ENCODE measurements at places on chromosomes 5 and 9.

- DNase-seq, result no peak
- peaks cover 6% of the 10 kb centered on the region for H3K36me3 ChIP-seq
- peak overlapping the region; percentile 99 for H3K4me3 ChIP-seq
- H3K27ac ChIP-seq, result no peak overlapping the region
Observed at GRCh38 chr5:180799194-180799593, 3.4 kb downstream of the MGAT1 start.

GRCh38 chr5:142432961-142433360 lies 108.1 kb upstream of the SPRY4 start:
- DNase-seq, result no peak
- H3K27me3 ChIP-seq, result no peaks in the 10 kb centered on the region
- no peaks in the 10 kb centered on the region for H3K4me1 ChIP-seq
- no peak overlapping the region for H3K27ac ChIP-seq
- no peaks in the 10 kb centered on the region for H3K36me3 ChIP-seq
- H3K4me3 ChIP-seq, result no peak overlapping the region

DNA sequence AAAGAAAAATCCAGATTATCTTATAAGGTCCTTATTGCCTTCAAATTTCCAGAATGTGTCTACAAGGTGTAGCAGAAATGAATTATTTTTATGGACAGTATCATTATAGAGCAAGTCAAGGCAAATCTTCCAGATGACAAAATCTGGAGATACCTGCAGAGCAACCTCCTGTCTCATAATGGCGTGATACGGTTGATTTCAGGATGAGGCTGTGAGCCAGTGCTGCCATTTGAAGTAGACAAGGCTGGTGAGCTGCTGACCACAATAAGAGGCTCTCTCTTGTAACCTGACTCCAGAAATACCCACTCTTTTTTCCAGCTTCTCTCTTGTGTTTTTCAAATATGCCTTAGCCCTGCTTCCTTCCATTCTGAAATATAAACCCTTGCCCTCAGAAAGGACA lies 108.2 kb downstream of the HTR1A start:
- no peaks in the 10 kb centered on the region for H3K27me3 ChIP-seq
- H3K4me3 ChIP-seq, result no peak overlapping the region
- H3K36me3 ChIP-seq, result no peaks in the 10 kb centered on the region
- H3K4me1 ChIP-seq, result no peaks in the 10 kb centered on the region
- no peak overlapping the region for H3K27ac ChIP-seq
- DNase-seq, result no peak

DNA sequence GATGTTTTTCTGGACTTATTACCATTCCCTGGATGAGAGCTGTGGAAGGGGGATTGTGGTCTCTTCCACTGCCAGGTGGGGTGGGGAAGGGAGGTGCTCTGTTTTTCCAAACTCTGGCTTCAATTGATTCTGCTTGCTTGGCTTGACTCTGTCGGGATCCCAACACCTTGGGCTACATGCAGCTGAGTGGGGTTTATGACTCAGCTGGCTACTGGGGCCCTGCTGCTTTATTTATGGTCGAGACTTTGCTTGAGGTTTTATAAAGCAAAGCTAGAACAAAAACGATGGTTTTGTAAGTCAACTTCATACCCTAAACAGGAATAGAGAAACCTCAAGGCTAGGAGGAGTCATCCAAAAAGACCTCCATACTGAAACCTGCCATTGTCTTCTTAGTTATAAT lies 76.3 kb downstream of the AOPEP start:
- no peaks in the 10 kb centered on the region for H3K27me3 ChIP-seq
- H3K36me3 ChIP-seq, result no peaks in the 10 kb centered on the region
- H3K27ac ChIP-seq, result peak overlapping the region; percentile 96
- DNase-seq, result no peak
- peaks cover 97% of the 10 kb centered on the region for H3K4me1 ChIP-seq
- peak overlapping the region; percentile 51 for H3K4me3 ChIP-seq

DNA sequence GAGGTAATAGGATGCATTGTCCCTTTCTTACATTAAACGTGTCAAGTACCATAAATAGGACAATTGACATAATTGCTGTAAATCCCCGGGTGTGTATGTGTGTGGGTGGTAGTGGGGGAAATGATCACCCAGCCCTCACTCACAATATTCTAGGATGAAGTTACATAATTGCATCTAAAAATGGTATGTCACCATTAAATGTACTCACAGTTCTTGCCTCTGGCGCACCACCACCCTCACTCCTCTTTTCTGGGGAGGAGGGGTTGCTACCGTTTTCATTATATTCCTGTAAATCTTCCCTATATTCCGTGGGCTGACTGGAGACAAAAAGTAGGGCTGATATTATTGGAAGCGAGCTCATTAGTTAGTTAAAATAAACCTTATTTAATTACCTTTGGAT lies 563.8 kb downstream of the TLR4 start:
- H3K27me3 ChIP-seq, result no peaks in the 10 kb centered on the region
- DNase-seq, result no peak
- no peaks in the 10 kb centered on the region for H3K4me1 ChIP-seq
- no peaks in the 10 kb centered on the region for H3K36me3 ChIP-seq

DNA sequence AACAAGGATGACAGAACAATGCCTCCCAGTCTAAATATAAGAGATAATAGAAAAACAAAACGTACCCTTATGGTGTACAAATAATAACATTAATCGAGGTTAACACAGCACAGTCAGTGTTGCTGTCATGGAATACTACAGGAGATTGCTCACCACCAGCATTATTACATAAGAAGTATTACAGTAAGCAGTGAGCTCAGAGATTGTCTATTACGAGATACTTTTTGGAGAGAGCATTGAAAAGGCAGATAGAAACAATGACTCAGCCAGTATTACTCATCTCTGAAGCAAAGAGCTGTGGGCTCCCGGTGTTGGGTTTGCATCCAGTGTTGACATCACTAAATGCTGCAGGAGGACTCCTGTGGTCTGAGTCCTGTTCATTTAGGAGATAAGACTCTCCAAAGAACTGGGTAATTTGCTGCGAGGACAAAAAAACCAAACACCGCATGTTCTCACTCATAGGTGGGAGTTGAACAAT lies 191.9 kb upstream of the SEMA6A start:
- H3K4me3 ChIP-seq, result no peak overlapping the region
- no peak overlapping the region for H3K27ac ChIP-seq
- no peaks in the 10 kb centered on the region for H3K27me3 ChIP-seq
- DNase-seq, result no peak
- H3K4me1 ChIP-seq, result no peaks in the 10 kb centered on the region
- no peaks in the 10 kb centered on the region for H3K36me3 ChIP-seq

GRCh38 chr5:139797335-139797734 lies 1.7 kb downstream of the PSD2 start:
- no peak overlapping the region for H3K27ac ChIP-seq
- peaks cover 6% of the 10 kb centered on the region for H3K4me1 ChIP-seq
- DNase-seq, result no peak
- no peak overlapping the region for H3K4me3 ChIP-seq

DNA sequence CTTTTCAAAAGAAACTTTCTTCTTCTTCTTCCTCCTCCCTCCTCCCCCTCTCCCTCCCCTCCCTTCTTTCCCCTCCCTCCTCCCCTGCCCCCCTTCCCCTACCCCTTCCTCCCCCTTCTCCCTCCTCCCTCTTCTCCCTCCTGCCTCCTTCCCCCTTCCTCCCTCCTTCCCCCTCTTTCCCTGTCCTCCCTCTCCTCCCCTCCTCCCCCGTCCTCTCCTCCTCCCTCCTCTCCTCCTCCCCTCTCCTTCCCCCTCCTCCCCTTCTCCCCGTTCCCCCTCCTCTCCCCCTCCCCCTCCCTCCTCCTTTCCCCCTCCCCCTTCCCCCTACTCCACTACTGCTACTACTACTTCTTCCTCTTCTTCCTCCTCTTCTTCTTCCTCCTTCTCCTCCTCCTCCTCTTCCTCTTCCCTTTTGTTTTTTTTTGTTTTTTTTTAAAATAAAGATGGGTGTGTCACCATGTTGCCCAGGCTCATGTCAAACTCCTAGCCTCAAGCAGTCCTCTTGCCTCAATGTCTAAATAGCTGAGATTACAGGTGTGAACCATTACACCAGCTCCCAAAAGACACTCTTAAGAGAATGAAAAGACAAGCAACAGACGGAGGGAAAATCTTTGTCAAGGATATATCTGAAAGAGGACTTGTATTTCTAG lies 87.5 kb downstream of the SCAMP1 start:
- H3K4me1 ChIP-seq, result no peaks in the 10 kb centered on the region
- H3K27me3 ChIP-seq, result no peaks in the 10 kb centered on the region
- no peak for DNase-seq
- no peak overlapping the region for H3K27ac ChIP-seq
